ENCODE measurements at places on chromosomes 4 and X.

DNA sequence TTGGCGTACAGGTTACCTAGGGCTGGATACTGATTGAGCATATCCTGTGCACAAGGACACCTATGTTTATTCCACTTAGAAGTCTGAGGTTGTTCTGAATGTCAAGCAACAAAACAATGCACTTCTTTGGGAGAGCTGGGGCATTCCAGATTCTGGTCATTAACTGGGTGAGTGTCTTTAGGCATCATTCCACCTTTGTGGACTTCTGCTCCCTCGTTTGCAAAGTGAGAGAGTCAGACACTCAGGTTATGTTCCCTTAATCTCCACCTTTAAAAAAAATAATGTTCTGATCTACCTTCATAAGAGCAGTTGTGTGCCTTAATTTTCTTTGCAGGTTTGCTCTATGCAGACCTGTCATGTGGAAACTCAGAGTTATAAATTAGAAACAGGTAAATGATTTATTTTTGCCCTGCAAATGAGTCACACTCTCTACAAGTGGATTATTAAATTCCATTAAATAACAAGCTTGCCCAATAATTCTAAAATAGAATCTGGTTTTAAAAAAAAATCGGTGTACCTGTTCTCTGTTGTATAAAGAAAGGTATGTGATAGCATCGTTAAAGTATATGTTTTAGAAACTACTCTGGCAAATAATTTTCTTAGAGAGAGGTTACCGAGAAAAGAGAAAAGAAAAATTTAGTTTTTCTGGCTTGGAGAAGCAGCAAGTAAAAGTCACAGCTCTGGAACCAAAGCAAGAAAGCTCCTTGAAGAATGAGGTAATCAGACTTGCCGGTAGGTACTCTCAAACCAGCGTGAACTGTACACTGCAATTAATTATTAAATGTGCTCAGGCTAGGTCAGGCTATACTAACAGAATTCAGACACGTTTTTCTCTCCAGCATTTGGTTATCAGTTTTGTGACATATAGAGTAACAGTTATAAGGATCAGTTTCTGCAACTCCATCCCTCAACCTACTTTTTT lies 93.2 kb downstream of the SORBS2 start:
- DNase-seq = peak; percentile 64

DNA sequence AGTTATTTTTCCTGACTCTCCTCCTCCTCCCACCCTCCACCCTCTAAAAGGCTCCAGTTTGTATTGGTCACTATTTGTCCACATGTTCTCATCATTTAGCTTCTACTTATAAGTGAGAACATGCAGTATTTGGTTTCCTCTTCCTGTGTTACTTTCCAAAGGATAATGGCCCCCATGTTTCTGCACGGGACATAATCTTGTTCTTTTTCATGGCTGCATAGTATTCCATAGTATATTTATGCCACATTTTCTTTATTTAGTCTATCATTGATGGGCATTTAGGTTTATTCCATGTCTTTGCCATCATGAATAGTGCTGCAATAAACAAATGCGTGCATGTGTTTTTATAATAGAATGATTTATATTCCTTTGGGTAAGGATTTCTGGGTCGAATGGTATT lies 167.3 kb upstream of the GRID2 start:
- no peak for DNase-seq

GRCh38 chr4:82462415-82462831 lies 32.0 kb downstream of the ENOPH1 start:
- DNase-seq = peak; percentile 96

DNA sequence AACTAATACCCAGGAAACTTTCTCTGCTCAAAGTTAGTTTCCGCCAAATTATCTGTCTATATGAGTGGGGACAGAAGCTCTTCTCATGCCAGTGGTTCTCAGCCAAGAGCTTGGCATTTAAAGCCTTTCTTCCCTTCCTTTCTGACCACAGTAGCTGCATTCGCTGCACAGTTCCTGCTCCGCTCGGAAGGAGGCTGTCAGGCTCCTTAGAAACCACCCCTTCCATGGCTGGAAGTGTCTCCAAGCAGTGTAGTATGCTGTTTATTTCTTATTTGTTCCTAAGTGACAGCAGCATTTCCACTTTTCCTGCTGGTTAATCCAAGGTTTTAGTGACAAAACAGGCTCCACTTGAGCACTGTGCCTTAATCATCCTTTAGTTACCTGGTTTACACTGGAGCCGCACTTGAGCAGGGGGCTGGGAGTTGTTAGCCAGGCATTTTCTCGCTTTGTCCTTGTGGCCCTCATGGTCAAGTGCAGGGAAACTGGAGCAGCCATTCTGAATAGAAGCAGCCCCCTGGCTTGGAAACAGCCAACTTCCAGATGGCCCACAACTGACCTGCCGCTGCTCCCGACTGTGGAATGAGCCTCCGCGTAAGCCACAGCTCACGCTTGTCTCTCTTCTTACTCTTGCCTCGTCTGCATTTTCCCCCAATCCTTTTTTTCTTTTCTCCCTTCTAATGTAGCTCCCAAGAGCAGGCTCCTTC lies 739.4 kb upstream of the TENM3 start:
- DNase-seq = peak; percentile 75

DNA sequence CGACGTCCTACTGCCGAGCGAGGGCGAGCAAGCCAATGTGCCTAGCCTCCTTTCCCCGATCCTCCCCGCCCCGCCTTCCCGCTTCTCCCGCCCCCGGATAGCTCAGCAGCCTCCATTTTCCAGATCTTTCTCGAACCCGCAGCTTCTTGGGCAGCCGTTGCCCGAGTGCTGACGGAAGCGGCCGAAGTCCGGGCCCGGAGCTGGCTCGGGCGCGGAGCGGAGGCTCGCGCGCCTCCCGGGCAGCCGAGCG lies 172 bp upstream of the HSPA4L start:
- DNase-seq = peak; percentile 95

- DNase-seq = peak; percentile 45
Measured at GRCh38 chr4:175891851-175892250, 79.8 kb upstream of the GPM6A start.

DNA sequence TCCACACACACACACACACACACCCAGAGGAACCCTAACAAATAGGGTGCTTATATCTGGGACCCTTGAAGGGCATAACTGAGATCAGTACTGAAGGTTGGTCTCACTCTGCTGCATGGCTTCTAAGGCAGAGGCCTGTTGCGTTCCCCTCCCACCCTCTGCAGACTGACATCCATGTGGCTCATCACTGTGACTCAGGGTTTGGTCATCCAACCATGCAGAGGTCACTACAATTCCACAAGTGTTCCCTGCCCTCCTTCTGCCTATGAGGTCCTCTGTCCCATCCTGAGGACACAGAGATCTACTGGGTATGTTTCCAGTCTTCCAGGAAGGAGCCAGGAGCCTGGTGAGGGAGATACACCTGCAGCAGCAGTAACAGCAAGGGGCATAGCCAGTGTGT lies 55.8 kb downstream of the XAGE2 start:
- DNase-seq = no peak

GRCh38 chr4:8108991-8109390 lies 49.6 kb downstream of the ABLIM2 start:
- DNase-seq = no peak

DNA sequence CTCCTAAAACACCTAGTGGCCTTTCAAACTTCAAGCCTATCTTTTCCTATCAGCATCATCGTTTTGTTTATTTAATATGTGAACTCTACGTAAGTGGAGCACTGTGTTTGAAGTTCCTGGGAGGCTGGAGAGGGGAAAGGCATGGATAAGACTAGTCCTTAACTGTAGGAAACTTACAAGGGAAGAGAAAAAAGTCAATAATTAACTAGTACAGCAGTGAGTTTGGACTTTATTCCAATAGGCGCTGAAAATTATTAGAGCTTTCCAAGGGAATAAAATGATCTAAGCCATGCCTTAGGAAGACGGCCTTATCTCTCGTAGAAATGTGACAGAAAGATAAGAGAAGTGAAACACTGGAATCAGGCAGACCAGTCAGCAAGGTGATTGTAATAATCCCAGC lies 55.3 kb downstream of the AMOT start:
- DNase-seq = no peak

DNA sequence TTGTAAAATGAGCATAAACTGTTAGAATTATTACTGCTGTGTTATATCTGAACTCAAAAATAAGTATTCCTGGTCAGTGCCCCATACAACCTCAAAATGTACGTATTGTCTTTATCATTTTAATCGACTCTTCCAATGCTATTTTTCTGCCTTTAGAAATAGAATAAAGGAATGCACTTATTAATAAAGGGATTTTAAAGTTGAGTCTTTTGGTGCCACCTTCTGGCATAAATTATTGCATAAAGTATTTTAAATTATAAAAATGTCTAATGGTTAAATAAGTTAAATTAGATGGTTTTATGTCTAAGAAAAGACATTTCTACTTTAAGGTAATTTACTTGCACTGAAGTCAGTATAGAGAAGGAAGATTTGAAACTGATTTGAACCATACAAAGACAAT lies 424.0 kb upstream of the NDST4 start:
- peak; percentile 18 for DNase-seq

DNA sequence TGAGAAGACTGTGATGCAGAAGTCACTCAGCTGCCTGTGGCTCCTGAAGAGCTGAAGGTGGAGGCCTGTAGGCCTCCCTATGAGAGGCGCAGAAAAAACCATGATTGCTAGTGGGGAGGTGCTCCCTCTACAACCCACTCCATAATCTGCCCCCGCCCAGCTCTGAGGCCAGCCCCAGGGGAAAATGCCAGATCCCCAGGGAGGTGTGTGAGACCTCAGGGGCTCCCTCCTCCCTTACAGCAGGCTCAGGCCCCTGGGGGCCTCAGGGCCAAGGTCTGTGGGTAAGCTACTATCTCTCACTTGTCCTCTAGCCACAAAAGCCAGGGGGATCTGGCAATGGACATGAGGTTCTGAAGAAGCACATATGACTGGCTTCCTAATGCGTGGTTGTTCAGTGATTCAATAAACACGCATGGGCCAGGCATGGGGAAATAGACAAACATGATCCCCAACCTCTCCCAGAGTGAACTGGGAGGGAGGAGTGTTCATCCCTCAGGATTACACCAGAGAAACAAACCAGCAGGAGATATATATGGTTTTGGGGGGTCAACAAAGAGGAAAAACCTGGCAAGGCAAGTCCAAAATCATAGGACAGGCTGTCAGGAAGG lies 51.0 kb upstream of the MTM1 start:
- no peak for DNase-seq

DNA sequence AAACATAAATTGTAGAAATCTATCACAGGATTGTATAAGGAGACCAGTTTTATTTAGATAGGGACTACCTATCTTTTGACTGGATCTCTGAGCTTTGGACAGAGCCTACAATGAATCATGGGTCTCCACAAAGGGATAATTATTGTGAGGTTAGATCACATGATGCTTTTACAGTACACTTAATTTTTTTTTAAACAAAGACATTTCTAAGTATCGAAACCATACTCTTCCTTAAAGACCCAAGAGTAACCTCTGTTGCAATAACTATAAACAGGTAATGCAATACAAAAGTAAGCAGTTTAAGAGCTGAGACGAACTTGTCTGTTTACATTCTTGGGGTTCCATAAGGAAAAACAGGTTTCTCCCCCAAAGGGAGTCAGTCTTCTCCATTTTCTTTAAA lies 64.3 kb upstream of the GABRE start:
- DNase-seq = no peak

GRCh38 chr4:150801833-150802232 lies 213.3 kb downstream of the LRBA start:
- no peak for DNase-seq

DNA sequence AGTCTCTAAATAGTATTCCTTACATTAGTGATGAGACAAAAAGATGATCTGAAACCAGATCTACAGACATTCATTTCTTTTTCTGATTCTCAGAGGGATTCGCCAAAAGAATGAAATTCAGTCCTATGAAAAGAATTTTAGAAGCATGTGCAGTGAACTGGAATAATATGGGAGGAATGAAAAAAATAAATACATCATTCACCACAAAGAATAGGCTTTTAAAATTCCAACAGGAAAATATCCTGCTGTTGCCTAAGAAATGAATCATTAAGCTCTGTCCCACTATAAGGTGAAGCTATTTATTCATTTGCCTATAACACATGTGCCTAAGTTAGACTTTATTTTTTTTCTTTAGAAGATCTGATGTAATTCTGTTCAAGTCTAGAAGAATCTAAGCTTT lies 165.9 kb downstream of the IL15 start:
- DNase-seq = peak; percentile 52

GRCh38 chr4:110058677-110059076 lies 139.7 kb downstream of the ELOVL6 start:
- no peak for DNase-seq

DNA sequence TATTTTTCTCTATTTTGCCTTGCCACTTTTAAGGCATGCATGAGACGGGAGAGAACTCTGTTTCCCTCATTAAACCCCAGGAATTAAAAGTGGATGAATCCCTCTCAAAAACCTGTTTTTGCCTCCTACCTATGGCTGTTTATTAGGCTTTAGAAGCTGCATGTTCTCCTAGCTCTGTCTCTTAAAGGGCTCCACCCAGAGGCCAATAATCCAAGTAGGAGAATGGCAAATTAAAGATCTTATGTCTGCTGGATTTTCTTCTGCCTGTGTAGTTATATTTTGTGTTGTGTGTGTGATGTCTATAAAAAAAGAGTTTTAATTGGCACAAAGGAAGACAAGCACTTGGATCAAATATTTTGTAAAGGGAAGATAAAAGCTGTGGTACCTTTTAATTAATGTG lies 32.4 kb downstream of the MAGEC1 start:
- DNase-seq = no peak

DNA sequence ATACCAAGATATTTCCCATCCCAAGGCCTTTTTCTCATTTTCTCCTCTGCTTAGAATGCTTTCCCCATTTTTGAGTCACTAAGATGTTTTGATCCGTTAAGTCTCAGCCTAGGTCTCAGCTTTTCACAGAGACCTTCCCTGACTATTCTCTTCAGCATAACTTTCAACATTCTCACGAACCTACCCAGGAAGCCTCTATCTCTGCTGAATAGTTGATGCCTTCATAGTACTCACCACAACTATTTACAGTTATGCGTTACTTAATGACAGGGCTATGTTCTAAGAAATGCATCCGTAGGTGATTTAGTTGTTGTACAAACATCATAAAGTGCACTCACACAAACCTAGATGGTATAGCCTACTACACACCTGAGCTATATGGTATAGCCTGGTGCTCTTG lies 64.5 kb downstream of the ARL9 start:
- no peak for DNase-seq

GRCh38 chrX:17679820-17680219 lies 57.5 kb upstream of the SCML1 start:
- DNase-seq = no peak

GRCh38 chrX:68490644-68491043 lies 8.2 kb upstream of the YIPF6 start:
- peak; percentile 17 for DNase-seq

GRCh38 chr4:81221303-81222081 lies 6.5 kb upstream of the PRKG2 start:
- DNase-seq = no peak

GRCh38 chr4:164134388-164134787 lies 619.5 kb upstream of the SMIM31 start:
- no peak for DNase-seq

GRCh38 chr4:172515266-172515879 lies 653.2 kb upstream of the GALNT7 start:
- DNase-seq = peak; percentile 16

DNA sequence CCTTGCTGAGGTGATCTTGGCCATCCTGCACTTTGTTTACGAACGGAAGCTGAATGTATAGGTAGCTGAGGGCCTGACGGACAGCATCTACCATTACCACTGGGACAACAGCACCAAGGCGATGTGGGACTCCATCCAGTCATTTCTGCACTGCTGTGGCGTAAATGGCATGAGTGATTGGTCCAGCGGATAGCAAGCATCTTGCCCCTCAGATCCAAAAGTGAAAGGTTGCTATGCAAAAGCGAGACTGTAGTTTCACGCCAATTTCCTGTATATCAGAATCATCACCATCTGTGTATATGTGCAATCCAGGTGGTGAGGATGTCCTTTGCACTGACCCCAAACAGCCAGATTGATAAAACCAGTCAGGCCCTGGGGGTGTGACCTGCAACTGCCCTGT lies 4.2 kb upstream of the PYURF start:
- DNase-seq = no peak

Measured in eye (tissue), 1 donor.